ENCODE measurements at places on chromosomes 13 and 19.

DNA sequence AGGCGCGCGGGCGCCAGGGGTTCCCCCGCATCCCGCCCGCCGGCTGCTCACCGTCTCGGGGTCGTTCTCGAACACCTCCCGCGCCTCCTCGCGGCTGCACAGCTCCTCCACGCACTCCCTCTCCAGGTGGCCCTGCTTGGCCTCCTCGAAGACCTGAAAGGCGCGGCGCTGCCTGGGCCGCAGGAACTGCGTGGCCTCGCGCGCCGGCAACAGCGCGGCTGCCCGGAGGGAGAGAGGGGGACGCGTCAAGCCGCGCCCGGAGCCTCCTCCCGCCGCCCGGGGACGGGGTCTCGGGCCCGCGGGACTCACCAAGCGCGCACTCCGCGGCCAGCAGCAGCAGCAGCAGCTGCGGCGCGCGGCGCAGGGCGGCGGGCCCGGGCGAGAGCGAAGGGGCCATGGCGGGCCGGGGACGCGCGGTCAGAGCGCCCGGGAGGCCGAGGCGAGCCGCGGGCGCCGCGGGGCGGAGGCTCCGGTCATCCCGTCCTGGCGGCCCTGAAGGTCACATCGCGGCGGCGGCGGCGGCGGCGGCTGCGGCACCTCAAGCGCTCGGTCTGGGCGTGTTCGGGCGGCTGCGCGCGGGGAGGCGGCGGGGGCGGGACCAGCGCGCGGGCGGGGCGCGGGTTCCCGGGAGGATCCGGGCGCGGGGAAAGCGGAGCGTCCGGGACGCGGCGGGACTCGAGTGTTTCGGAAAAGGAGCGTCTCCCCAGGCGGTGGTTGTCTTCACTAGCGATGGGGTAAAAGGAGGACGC lies at the start of gene GAS6:
GAS6 (minus strand) TSS at position 553 of the 749 bp plus-strand sequence; CDS start at position 397, 156 bp downstream.
- peak; percentile 70 for DNase-seq

GRCh38 chr13:70249332-70250064 lies 141.2 kb upstream of the KLHL1 start:
- no peak for DNase-seq

DNA sequence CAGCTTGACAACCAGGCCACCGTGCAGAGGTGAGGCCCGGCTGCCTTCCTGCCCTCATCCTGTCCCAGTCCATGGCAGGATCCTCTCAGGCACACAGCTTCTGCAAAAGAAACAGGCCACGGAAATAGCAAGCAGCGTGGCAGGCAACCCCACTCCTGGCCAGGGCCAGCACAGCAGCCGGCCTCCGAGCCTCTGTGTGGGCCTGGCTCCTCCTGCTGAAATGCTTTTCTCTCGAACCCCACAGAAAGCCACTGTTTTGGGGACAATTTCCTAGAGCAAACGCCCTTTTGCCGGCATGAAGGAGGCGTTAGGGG lies 39.5 kb upstream of the F7 start:
- DNase-seq: no peak

GRCh38 chr19:45047188-45047797 lies 8.4 kb downstream of the CLASRP start:
- no peak for DNase-seq

All from K562 (cell line).